ENCODE measurements at places on chromosomes 7 and 10.

DNA sequence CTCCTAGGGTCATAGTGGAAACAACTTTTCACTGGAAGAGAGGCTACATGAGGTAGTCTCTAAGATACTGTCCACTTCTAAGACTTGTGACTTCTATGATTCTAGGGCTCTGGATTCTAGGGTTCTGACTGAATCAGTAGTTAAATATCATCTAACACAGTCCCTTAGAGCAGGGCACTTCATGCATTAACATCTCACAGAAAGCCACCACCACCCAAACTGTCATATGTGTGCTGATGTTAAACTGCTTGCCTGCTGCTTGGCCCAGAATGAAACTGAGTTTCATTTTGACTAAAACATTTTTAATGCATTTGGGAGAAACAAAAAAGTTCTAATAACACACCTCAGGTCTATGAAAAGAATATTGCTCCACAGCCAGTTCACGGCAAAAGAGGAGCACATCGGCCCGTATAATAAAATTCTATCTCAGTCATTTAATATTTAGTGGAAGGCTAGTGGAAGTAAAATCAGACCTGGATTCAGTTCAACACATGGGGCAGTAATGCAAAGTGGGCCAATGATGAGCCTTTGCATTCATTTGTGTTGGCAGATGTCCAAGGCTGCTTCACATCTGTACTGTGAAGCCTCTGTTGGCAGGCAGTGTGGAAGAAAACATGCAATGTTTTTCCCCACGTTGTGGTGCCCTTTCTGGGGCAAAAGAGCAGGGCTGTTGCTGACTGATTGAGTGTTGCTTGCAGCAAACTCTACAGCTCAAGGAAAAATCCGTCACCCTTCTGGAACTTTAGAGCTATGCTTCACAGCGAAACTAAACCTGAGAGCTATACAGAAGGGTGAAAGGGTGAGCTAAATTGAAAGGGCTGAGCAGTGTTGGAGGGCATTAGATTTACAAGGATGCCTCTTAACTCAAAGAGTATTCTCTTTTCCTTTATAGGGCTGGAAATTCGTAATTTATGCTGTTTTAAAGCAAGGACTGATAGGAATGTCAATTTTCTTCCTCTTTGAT is 33.5 kb upstream of the AUTS2 start:
- DNase-seq = no peak

DNA sequence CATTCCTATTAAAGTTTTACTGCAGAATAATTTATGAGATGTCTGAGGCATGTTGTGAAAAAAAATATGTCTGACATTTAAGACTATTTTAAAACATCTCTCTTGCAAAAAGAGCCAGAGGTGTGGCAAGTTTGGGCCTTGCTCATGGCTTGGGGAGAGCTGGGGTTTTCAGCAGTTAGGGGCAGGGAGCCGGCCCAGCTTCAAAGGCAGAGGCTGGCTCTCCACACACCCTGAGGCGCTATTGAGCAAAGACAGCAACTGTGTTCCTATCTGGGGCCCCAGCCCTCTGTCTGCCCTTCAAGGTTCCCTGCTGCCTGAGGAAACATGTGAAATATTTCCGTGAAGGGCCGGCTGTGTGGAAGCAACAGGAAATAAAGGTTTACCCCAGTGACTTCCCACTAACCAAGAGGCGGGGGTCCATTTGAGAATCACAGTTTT is 94.0 kb downstream of the SORBS1 start:
- DNase-seq = no peak

GRCh38 chr10:116470071-116470470 is 42.4 kb downstream of the PNLIPRP3 start:
- DNase-seq = no peak

- DNase-seq = no peak
Measured at GRCh38 chr7:462173-463103, 57.2 kb downstream of the PDGFA start.

DNA sequence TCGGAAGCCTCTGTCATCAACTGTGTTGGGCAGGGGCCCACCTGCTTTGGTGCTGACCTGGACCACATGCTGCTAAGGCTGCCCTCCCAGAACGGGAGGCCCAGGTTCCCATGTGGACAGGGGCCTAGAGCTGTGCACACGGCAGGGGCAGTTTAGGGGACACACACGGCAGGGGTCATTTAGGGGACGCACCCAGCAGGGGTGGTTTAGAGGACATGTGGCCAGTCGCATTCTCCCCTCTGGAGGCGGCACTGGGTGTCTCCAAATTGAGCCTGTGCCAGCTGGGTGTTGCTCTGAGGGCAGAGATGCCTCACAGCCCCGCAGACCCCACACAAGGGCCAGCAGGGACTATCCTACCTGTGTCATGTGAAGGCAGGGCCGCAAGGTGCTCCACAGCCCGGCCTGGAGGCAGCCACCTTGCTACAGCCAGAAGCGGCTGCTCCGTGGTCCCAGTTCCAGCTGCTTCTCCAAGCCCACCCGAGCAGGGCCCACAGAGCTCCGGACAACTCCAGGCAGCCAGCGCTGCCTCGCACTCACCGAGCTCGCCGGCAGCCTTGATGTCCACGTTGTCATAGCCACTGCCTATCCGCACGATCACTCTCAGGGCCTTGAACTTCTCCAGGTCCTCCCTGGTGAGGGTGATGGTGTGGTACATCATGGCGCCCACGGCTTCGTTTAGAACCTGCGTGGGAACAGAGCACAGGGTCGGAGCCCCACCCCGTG is 60.7 kb downstream of the ZRANB1 start:
- DNase-seq = no peak

- no peak for DNase-seq
Measured at GRCh38 chr7:3922175-3922635, 621.2 kb downstream of the SDK1 start.

DNA sequence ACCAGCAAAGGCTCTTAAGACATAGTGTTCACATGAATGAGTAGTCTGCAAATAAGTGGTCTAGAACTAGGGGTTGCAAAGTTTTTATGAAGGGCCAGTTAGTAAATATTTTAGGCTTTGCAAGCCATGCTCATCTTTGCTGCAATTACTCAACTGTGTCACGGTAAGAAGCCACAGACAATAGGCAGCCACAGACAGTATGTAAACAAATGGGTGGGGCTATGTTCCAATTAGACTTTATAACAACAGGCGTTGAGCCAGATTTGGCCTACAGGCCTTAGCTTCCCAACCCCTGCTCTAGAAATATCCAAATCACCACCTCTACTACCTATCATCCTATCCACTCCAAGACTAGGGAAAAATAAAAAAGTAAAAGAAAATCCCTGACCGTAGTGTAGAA is 9.2 kb downstream of the IKZF5 start:
- DNase-seq = no peak

DNA sequence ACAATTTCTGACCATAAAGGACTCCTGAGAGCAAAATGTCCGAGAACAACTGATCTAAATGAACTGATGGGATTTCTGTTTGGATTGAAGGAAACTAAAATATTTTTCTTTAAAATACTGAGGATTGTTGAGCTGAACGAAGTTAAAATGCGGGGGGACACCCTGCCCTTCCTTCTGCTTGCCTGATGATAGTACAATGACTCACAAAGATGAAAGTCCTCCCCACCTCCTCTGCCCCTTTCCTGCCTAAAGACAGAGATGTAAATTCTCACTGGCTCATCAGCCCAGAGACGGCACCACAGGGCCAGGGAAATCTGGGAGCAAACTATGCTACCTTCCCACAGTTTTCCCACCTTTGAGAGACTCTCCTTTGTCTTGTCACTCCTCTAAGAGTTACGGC is 180.6 kb downstream of the PHTF2 start:
- DNase-seq = no peak

DNA sequence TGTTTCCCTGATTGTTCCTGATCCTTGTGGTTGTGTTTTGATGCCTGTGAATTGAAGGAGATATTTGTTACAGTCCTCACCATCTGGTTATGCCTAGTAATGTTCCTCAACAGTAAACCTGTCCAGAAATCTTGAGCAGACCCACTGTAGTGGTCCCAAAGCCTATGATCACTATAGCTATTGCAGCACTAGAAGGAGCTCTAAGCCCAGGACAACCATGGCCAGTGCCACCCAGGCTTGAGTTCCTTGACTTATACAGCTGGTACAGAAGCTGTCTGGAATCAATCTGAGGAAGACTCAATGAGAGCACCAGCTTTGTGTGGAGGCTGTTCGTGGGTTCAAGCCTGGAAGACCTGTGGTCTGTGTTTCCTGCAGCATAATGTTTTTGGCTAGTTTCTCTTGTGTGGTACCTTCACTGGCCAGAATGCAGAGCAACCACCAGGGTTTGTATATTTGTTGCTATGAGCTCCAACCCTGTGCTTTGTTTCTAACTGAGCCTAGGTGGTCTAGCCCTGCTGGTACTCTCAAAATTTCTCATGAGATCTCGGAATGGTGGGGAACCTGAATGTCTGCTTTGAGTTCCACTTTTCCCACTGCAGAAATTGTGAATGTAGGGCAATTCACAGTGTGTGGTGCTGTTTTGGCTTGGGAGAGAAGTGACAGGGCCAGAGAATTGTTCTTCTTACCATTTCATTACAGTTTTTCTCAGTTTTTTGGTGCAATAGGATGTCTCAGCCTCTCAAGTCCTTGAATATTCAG is 355.2 kb downstream of the SUGCT start:
- no peak for DNase-seq

DNA sequence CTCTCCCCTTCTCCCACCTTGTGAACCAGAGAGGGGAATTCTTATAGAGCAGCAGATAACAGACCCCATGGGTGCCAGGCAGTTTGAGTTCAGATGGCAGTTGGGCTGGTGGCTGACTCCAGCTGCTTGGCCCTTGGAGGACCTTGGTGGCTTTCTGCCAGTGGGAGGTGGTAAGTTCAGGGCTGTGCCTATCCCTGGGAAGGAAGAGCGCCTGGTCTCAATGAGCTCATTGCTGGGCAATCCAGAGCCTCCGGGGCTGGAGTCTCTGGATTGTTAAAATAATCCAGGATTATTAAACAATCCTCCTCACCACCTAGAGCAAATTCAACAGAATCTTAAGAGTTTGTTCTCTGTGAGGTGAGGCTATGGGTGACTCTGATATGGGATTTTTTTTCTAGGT is 105.2 kb downstream of the FANK1 start:
- DNase-seq = no peak

GRCh38 chr7:116772926-116773749 is 89.2 kb upstream of the CAPZA2 start:
- no peak for DNase-seq

DNA sequence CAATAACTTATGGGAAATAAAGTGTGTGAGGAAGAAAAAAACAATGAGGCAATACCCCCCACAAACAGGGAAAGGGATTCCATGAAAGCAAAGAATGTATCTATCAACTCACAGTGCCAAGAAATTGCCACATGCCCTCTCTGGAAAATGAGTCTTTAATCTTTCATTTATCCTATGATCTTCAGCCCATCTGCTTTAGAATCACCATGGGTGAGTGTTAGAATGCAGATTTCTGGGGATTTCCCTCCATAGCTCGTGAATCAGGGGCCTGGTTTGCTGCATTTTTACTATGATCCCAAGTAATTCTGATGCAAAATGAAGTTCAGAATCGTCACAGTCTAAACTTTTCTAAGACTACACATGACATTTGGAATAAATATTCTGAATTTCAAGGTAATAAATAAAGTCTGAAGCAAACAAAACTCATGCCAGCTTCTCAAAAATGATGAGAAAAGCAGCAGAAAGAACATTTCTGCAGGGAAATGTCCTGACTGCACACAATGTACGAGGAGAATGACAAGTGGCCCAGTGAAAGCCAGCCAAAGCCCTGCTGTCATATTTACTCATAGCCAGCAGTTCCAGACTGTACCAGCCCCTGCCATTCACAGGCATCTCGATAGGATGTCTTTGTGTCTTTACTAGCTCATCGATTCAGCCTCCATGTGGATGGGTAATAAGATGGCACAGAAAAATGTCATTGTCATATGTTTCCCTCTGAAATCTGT is 167.1 kb downstream of the ELMO1 start:
- DNase-seq = no peak

- no peak for DNase-seq
Measured at GRCh38 chr10:99908512-99908911, 101.2 kb downstream of the DNMBP start.

DNA sequence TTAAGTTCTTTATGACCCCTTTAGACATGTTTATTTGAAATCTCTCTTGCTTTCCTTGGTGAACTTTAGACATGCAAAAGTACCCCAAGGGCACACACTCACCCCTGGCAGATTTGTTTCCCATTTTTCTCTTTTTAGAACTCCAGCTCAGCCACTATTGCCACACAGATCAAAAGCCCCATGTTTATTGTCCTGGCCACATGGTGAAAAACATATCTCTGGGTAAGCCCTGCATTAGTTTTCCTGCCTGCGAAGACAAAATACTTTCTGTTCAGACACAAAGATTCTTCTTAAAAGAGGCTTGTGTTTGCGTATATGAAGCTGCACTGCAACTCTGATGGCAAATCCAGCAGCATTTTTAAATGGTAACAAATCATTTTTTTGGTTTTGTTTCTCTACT is 200.0 kb downstream of the POLR1F start:
- no peak for DNase-seq

- DNase-seq = no peak
Measured at GRCh38 chr7:35754741-35755140, 46.1 kb upstream of the SEPTIN7 start.

- no peak for DNase-seq
Measured at GRCh38 chr7:157944734-157945291, 608.0 kb downstream of the DNAJB6 start.

GRCh38 chr10:30842185-30842584 is 189.5 kb downstream of the ZNF438 start:
- no peak for DNase-seq

DNA sequence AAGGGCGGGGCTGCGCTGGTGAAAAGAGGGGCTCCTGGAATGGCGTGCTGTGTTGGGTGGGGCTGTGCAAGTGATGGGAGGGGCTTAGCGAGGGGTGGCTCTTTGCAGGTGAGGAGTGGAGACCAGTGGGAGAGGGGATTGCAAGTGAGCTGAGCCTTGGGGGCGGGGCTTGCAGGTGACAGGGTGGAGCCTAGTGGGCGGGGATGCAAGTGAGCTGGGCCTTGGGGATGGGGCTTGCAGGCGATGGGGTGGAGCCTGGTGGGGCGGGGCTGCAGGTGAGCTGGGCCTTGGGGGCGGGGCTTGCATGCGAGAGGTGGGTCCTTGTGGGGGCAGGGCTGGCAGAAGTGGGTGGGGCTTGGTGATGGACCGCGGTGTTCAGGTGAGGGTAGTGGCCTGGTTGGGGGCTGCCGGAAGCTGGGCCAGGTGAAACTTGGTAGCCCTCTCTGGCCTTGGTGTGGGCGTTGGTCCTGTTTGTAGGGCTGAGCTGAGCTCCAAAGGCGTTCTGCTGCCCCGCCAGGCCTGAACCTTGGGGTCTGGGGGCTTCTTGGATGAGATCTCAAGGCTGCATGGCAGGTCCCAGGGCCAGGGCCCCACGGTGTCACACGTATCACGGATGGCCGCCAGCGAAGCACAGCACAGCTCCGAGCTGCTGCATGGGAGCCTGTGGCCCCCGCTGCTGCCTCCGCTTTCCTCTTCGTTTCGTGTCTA is 743 bp upstream of the PITRM1 start:
- no peak for DNase-seq

GRCh38 chr7:107034553-107034952 is 10.0 kb upstream of the PRKAR2B start:
- DNase-seq = no peak

DNA sequence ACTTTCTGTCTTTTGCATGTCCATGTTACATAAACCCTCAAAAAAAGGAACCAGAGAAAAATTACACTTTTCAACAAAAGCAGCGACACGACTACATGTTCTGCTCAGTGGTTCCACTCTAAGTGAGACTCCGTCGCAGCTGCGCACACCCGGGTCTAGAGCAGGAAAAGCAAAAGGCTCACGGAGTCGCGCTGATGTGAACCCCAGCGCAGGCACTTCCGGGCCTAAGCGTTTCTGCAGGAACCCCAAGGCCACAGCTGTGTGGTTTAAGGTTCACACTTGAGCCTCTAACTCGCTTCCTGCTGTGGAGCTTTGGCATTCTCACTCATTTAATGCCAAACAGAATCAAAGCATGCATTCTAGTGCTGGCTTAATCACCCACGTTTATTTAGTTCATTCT is 240.3 kb downstream of the DNAJB6 start:
- DNase-seq = no peak

Measured in naive thymus-derived CD8-positive, alpha-beta T cell (primary cell).